ENCODE measurements at places on chromosomes 5 and 9. TPM values are rescaled to one million over a fixed set of nuclear protein-coding genes. Genes with fewer than 3 reads are reported as not detected.

TAF1L gene
- total RNA-seq, result not detected

PCDHA1 gene
- 7.5 TPM for total RNA-seq

TAF11L10 gene
- not detected for total RNA-seq

ISOC1 gene
- 16.3 TPM for total RNA-seq

IL7R gene
- total RNA-seq, result 0.27 TPM

TGFBI gene
- total RNA-seq, result 23.3 TPM

SARDH gene
- 4.2 TPM for total RNA-seq

SMIM23 gene
- not detected for total RNA-seq

CBY3 gene
- 0.64 TPM for total RNA-seq

CCNI2 gene
- total RNA-seq, result 1.5 TPM

ANKRD34B gene
- 0.27 TPM for total RNA-seq

CTNND2 gene
- 76.9 TPM for total RNA-seq

LECT2 gene
- not detected for total RNA-seq

TAS2R1 gene
- 0.45 TPM for total RNA-seq

PIP5KL1 gene
- total RNA-seq, result 3.5 TPM

DNAJC25 gene
- 4.4 TPM for total RNA-seq

SVEP1 gene
- total RNA-seq, result 12.1 TPM

CCDC183 gene
- total RNA-seq, result 1.7 TPM

MFAP3 gene
- 115 TPM for total RNA-seq

PCDHGB5 gene
- 30.8 TPM for total RNA-seq

PCDHGA5 gene
- total RNA-seq, result 14.3 TPM

SLC34A3 gene
- not detected for total RNA-seq

SLC6A7 gene
- total RNA-seq, result 5.9 TPM

SPATA31A3 gene
- total RNA-seq, result not detected

MEF2C gene
- total RNA-seq, result 114 TPM

FOXD4L6 gene
- 0.36 TPM for total RNA-seq

OCLN gene
- total RNA-seq, result 7.6 TPM

KCNT1 gene
- 3.2 TPM for total RNA-seq

CER1 gene
- 1.2 TPM for total RNA-seq

GZMA gene
- not detected for total RNA-seq

FCN1 gene
- 0.27 TPM for total RNA-seq

PCDHGC5 gene
- total RNA-seq, result 16.4 TPM

ZDHHC11B gene
- total RNA-seq, result 7.3 TPM

SV2C gene
- 9.3 TPM for total RNA-seq

BTNL8 gene
- not detected for total RNA-seq

GMCL2 gene
- total RNA-seq, result not detected

CDC20B gene
- 0.18 TPM for total RNA-seq

TAF11L5 gene
- total RNA-seq, result not detected

CEL gene
- 0.73 TPM for total RNA-seq

TAF11L4 gene
- total RNA-seq, result not detected

FOCAD gene
- 97.0 TPM for total RNA-seq

SLC6A18 gene
- total RNA-seq, result not detected

MCC gene
- total RNA-seq, result 61.1 TPM

PTPRD gene
- total RNA-seq, result 323 TPM

PLAC8L1 gene
- not detected for total RNA-seq

SPINK7 gene
- total RNA-seq, result not detected

KIF24 gene
- 5.9 TPM for total RNA-seq

NEUROG1 gene
- total RNA-seq, result 2.6 TPM

AMBP gene
- total RNA-seq, result not detected

POU5F2 gene
- 8.7 TPM for total RNA-seq

SH3RF2 gene
- total RNA-seq, result 0.09 TPM
